ENCODE measurements at places on chromosomes 4 and X.
A peak's percentile ranks its signal among the peaks of the same experiment; 100 is the strongest.

- no peak for DNase-seq
Observed at GRCh38 chr4:5568931-5569330, 139.4 kb downstream of the EVC2 start.

- no peak for DNase-seq
Observed at GRCh38 chrX:136021903-136022302, 36.7 kb downstream of the SLC9A6 start.

- DNase-seq, result no peak
Observed at GRCh38 chrX:118329175-118329574, 16.7 kb upstream of the WDR44 start.

- no peak for DNase-seq
Observed at GRCh38 chr4:15986907-15987306, 23.9 kb upstream of the FGFBP2 start.

GRCh38 chrX:24424948-24425347 lies 40.1 kb upstream of the PDK3 start:
- DNase-seq, result no peak

- DNase-seq, result no peak
Observed at GRCh38 chrX:129649268-129650182, 5.2 kb downstream of the APLN start.

DNA sequence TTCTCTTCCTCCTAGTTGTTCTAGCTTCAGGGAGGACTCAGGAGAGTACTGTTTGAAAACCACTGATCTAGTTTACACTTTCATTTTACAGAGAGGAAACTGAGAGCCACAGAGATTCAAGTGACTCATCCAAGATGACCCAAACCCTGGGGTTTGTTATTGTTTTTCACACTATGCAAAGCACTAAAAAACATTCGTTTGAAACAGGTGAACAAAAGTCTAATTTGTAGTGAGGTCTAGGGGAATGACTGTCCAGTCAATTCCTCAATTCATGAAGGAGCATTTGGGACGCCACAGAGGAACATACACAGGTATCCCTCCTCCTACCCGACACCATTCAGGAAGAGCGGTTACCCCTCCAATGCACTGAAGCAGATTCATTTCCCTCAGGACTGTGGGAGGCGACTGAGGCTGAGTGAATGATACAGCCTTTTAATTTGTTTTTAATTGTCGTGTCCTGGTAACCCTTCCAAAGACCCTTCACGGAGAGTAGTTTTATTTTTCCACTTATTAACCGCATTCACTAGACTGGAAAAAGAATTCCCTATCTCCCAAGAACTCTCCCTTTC lies 30.3 kb downstream of the TLR10 start:
- DNase-seq, result peak; percentile 73

GRCh38 chr4:78145008-78145407 lies 87.9 kb downstream of the FRAS1 start:
- DNase-seq, result no peak

GRCh38 chrX:3250966-3251365 lies 95.5 kb downstream of the MXRA5 start:
- DNase-seq, result no peak

DNA sequence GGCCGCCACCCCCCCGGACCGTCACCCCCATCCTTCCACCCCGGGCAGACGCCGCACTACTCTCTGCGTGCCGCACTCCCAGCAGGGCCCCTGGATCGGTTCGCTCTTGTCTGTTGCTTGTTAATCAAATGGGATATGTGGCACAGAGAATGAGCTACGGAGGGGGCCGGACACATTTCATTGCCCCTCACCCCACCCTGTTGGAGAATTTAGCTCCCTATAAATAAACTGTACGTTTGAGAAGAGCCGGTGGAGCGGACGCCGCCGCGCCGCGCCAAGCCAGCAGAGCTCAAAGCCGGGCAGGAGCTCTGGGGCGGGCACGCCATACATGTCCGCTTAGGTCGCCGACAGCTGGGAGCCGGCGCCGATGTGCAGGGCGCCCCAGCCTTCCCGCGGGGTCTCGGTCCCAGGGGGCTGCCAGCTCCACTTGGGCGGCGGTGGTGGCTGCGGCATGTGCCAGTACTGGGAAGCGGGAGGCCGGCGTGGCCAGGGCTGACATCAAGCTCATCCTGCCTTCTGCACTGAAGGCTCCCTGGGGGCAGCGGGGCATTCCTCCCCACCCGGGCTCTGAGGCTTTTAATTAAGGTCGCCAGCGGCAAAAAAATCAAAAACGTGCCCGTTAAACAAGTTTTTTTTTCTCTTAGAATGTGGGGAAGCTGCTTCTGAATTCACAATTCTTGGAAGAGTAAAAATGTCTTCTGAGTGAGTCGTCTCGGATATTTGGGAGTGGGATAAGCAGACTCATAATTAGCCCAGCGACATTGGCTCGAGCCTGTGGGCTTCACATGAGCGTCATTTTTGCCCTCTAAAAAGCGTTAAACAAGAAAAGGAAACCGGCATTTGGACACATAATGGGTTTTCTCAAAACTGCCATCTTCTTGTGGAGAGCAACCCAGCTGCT lies 1.1 kb upstream of the PCDH19 start:
- no peak for DNase-seq

GRCh38 chr4:136571315-136571714 lies 961.0 kb downstream of the PCDH18 start:
- DNase-seq, result no peak

- DNase-seq, result peak; percentile 71
Observed at GRCh38 chr4:120156120-120156718, 89.6 kb upstream of the MAD2L1 start.

- DNase-seq, result no peak
Observed at GRCh38 chr4:121181493-121181892, 17.4 kb upstream of the TNIP3 start.

GRCh38 chr4:153383131-153383530 lies 38.6 kb downstream of the MND1 start:
- DNase-seq, result no peak

DNA sequence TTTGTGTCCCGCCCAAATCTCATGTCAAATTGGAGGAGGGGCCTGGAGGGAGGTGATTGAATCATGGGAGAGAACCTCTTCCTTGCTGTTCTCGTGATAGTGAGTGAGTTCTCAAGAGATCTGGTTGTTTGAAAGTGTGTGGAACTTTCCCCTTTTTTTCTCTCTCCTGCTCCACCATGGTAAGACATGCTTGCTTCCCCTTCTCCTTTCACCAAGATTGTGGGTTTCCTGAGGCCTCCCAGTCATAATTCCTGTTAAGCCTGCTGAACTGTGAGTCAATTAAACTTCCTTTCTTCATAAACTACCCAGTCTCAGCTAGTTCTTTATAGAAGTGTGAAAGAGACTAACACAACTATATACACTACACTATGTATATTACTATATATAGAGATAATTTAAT lies 697.8 kb upstream of the HS3ST1 start:
- peak; percentile 79 for DNase-seq

GRCh38 chr4:186543206-186543605 lies 12.2 kb downstream of the MTNR1A start:
- no peak for DNase-seq

- DNase-seq, result no peak
Observed at GRCh38 chr4:181200076-181200475, 1043.1 kb upstream of the TENM3 start.

- no peak for DNase-seq
Observed at GRCh38 chrX:618761-619450, 11.7 kb upstream of the SHOX start.

GRCh38 chrX:142503967-142504643 lies 299.0 kb upstream of the MAGEC2 start:
- no peak for DNase-seq

DNA sequence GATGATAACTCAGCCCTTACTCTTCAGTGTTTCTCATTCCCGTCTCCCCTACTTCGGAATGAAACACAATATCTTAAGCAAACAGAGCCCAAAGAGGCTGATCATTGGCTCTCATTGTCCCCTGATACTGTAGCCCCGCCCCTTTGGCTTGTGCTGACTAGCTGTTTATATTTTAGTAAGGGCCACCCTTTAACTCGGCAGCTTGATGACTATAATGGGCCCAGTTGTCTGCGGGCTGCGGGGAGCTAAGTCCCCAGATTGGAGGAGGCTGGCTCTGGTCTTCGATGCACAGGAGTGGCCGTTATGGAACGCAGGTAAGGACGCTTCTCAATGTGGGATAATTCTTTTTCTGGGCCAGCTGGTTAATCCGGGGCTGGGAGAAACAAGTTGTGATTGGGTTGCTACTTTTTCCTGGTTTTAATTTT lies at the start of gene TRIM2:
TSS of gene TRIM2 (plus strand) at position 197 of the 425 bp plus-strand sequence. CDS start at position 285, 88 bp downstream.
- no peak for DNase-seq

DNA sequence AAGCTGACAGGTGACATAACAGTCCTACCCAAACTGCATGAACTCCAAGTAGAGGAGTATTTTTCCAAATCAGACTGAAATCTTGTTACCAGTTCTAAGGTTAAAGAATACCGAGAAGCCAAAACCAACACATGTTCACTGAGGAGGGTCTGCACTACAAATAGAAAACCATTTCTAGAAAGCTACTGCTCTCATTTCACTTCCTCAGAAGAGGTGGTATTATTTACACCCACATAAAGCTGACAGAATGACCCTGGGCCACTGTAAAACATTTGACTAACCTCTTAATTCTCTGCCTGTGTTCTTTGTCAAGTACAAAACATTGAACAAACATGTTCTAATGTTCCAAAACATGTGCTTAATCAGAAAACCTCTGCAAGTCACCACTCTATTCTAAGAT lies 95.8 kb downstream of the IQCM start:
- DNase-seq, result no peak

- DNase-seq, result no peak
Observed at GRCh38 chr4:38565271-38566199, 98.5 kb upstream of the KLF3 start.

DNA sequence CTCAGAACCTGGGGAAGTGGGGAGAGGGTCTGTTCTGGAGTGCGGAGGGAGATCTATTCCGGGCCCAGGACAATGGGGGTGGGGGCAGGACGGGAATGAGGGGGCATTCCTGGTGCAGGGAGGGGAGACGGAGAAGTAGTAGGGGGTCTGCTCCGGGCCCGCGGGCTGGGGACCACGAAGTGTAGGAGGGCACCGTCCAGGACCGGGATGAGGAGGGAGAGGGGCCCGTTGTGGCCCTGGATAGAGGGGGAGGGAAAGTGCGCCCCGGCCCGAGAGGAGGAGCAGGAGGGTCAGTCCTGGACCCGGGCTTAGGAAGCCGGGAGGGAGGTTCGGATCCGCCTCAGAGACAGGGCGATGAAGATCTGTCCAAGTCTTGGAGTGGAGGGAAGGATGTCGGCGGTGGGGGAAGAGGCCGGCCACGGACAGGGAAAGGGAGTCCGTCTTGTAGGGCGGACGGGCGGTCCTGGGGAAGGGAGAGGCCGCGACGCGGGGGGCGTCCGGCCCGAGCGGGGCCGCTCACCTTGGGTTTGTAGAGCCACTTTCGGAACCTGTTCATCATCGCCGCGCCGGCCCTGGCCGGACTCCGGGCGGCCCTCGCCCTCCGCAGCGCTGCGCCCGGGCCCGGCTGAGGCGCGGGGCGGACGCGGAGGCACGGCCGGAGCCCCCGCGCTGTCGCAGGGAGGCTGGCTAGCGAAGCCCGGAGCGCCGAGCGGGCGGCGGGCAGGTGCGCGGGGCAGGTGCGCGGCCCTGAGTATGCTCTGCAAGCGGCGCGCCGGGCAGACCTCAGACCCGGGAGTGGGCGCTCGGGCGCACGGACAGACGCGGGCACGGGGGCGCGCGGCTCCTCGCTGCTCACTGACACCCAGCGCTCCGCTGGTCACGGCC lies at the start of gene ZFYVE28:
TSS of gene ZFYVE28 (minus strand) at position 881 of the 885 bp plus-strand sequence. CDS start at position 559, 322 bp downstream.
- peak; percentile 42 for DNase-seq

- no peak for DNase-seq
Observed at GRCh38 chr4:177119021-177119471, 190.6 kb upstream of the NEIL3 start.

DNA sequence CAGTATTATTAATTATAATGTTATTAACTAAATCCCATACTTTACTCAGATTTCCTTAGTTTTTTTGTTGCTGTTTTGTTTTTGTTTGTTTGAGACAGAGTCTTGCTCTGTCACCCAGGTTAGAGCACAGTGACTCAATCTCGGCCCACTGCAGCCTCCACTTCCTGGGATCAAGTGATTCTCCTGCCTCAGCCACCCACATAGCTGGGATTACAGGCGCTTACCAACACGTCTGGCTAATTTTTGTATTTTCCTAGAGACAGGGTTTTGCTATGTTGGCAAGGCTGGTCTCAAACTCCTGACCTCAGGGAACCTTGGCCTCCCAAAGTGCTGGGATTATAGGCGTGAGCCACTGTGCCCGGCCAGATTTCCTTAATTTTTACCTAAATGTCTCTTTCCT lies 72.2 kb downstream of the ANAPC4 start:
- DNase-seq, result no peak

- DNase-seq, result no peak
Observed at GRCh38 chr4:165779950-165780670, 92.9 kb upstream of the TLL1 start.

DNA sequence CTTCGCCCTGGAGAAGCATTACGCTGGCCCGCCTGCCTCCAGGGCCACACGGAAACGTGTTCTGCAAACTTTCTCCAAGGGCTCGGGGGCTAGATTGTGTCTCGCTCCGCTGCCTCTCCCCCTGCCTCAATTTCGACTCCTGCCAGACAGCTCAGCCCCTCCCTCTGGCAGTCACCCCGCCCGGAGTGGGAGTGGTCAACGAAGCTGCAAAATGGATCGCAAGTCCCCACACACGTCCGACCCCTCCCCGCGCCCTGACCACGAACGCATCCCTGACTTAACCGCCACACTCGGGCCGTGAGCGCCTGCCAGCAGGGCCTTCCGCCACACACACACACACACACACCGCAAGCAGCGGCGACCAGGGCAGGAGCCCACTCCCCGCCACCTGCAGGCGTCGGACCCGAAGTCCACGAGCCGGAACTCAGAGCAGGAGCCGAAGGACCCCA lies 47.0 kb upstream of the NKAP start:
- DNase-seq, result no peak

DNA sequence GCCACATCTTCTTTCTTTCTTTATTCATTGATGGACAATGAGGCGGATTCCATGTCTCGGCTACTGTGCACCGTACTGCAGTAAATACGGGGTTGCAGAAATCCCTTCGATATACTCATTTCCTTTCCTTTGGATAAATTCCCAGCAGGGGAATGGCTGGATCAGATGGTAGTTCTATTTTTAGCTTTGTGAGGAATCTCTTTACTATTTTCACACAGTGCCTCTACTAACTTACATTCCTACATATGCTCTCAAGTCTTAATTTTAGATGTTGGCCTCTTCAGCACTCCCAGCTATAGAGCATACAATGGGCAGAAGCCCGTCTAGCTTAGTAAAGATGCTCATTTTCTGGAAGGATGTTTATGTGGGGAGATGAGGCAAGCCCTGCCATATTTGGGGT lies 317.4 kb downstream of the ASMT start:
- DNase-seq, result no peak

GRCh38 chr4:102616636-102617035 lies 115.5 kb downstream of the NFKB1 start:
- no peak for DNase-seq

DNA sequence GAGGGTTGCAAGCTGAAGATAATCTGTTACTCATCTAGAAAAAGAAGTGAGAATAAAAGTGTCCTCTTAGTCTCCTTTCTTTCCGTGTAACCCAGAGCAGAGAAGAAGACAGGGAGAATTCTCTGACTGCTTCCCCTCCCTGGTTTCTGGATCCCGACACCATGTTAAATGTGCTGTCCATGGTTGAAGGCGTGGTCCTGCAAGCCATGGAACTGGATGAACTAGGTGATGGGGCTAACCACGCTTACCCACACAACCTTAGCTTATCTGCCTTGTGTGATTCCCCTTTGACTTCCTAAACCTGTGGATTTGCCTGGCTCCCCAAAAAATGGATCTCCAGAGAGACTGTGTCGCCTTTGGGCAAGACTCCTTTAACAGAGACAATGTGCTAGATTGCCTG lies 907.6 kb downstream of the FSTL5 start:
- DNase-seq, result peak; percentile 0

GRCh38 chr4:93436000-93436626 lies 392.4 kb upstream of the ATOH1 start:
- no peak for DNase-seq

GRCh38 chr4:150176547-150176946 lies 98.3 kb downstream of the DCLK2 start:
- DNase-seq, result no peak
